ENCODE measurements at places on chromosomes 5 and 9.

GRCh38 chr9:76585487-76586389 is 126.8 kb downstream of the GCNT1 start:
- DNase-seq: no peak

DNA sequence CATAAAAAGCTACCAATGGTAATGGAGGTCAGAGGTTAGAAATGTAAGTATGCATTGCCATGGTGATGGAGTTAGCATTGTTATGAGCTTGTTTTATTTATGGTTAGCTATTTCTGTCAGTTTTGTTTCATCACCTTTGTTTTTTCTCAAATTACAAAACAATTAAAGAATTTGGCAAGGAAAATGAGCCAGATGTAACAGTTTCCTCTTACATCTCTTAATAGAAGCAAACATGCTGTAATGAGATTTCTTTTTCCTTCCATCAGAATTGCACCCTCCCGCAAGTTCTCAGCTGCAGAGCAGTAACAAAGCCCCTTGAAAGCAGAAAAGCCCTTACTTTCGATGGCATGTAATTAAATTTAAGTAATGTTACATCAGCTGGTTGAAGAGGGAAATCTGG is 233.0 kb downstream of the SGCD start:
- no peak for DNase-seq

DNA sequence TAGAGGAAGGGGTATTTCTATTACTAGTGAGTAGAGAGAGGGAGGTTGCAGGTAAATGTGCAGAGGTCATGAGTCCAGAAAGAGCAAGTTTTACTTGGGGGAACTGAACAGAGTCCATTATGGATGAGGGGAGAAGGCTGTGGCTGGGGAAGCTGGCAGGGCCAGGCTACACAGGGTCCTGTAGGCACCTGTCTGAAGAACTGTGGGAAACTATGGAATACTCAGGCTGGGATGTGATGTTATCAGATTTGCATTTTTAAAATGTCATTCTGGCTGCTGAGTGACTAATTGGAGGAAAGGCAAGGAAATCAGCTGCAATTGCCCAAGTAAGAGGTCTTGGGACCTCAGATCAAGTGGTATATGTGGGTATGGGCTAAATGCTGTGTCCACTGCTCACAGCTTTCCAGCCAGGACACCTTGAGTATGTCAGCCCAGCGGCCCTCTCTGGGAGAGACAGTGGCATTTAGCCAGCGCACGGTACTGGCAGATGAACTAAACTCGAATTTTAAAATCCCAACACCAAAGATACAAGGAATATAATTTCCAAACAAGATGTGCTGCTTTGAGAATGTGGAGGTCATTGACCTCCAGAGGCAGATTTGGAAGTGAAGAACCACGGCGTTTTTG is 49.1 kb downstream of the FGF1 start:
- no peak for DNase-seq

- DNase-seq: no peak
Measured at GRCh38 chr5:38636626-38637025, 80.2 kb upstream of the LIFR start.

- DNase-seq: no peak
Measured at GRCh38 chr5:122501089-122501435, 189.0 kb downstream of the SNCAIP start.

GRCh38 chr9:80968611-80969010 is 720.7 kb downstream of the TLE1 start:
- DNase-seq: no peak

- DNase-seq: no peak
Measured at GRCh38 chr5:94992325-94992724, 292.6 kb downstream of the MCTP1 start.

GRCh38 chr5:133480866-133481265 is 131.5 kb downstream of the FSTL4 start:
- DNase-seq: no peak

GRCh38 chr5:68194386-68194785 is 21.2 kb upstream of the PIK3R1 start:
- no peak for DNase-seq

DNA sequence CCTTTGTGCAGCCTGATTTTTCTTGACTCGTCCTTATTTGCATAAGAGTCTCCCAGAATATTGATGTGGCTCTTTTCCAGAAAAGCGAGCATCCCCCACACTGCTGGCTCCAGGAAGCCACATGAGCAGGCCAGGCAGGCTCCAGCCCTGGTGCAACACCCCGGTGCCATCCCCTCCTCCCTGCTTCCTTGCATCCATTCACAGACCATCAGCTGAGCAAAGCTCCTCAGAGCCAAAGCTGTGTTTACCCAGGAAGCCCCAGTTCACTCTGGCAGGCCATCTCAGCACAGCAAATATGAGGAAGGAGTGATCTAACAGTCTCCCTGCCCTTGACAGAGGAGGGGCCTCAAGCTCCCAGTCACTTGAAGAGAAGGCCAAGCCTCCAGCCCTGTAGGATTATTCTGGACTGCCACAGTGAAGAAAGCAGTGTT is 34.4 kb downstream of the INSYN2B start:
- DNase-seq: peak; percentile 41

DNA sequence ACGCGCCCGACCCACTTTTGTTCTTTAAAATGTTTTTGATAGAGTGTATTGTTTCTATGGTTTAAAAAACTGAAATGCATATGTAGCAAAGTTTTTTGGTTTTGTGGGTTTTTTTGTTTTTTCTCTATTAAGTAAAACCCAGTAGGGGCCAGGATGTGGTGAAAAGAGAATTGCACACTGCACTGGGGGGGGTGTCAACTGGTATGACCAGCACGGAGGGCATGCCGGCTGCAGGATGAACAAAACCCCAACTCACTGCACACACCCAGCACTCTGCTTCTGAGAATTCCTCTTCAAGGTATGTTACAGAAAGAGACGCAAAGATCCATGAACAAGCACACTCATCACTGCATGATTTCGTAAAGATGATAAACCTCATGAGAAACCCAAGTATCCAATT is 75.0 kb downstream of the STK10 start:
- DNase-seq: no peak

- no peak for DNase-seq
Measured at GRCh38 chr5:147426640-147427327, 83.1 kb downstream of the DPYSL3 start.

GRCh38 chr9:134623258-134624066 is 18.1 kb upstream of the COL5A1 start:
- DNase-seq: no peak

DNA sequence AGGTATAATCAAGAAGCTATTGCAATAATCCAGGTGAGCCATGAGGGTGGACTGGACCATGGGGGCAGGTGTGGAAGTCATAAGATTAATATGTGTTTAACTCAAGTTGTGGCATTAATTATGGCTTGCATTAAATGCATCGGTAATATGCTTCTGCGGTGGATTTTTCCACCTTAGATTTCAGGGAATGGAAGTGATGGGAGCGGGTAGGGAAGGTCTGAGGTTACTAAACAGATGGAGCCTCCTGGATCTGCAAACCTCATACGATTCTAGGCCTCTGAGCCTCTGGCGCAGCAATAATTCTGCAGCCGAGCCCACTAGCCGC is 286 bp upstream of the ZNF483 start:
- no peak for DNase-seq

- peak; percentile 13 for DNase-seq
Measured at GRCh38 chr5:1772634-1773033, 27.0 kb downstream of the MRPL36 start.

DNA sequence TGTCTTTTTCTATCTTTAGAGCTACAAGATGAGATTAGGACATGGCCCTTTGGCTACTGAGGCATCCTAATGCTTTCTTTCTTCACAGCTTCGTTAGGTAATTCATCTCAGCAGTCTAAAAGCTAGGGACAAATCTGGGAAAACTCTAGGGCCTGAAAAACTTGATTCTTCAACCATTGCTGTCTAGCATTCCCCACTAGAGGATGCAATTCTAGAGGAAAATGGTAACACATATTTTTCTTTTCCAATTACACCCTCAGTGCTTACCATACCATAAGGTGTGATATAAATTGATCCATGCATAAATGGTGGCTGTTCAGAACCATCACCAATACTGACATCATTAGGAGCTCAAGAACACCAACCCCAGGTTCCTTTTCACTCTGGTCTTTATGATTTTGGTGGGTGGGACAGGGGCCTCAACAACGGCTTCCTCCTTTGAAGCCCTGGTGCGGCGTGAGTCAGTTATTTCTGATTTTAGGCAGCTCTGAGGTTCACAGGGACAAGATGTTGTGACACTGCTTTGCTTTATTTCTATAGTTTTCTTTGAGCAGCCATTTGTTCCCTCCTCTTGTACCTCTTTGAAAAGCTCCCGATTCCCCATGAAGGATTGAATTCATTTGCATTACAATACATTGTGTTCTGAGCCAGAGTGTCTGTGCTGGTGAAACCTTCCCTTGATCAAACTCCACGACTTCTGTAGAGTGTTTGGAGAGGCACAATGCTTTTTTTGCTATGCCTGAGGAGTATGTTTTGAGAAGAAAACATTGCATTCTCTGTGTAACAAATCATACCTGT is 526.0 kb upstream of the TRPC7 start:
- DNase-seq: no peak

GRCh38 chr5:74623006-74623611 is 17.4 kb downstream of the ENC1 start:
- DNase-seq: no peak

- DNase-seq: no peak
Measured at GRCh38 chr9:73577848-73578247, 426.2 kb downstream of the ANXA1 start.

GRCh38 chr9:124078641-124079040 is 67.1 kb downstream of the LHX2 start:
- no peak for DNase-seq

DNA sequence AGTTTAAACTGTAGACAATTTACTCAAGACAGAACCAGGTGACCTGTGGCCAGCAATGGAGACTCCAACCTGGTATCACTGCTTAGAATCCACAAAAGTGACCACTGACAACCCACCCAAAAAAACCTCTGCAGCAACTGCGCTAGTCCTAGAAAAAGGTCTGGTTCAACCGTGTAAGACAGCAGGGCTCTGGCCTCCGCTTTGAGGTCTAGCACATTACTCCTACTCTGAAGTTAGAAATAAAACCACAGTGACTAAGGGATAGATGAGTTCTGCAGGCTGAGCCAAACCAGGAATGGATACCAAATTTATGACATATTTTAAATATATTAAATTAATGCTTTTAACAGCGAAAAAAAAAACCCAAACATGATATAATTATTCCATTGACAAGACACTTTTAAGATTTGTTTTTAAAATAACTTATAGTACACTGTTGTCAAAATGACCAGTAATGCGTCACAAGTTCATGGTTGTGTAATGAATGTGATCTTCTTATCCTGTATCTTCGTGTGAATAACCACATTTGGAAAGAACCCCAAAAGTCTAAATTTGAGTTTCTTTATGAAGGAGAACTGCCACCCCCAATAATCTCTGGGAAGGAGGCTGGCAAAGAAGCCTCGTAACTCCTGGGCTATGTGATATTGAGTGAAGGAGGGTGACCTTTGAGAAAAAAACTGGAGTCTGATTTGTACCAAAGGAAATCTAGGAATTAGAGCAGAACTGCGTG is 101.9 kb upstream of the SLC44A1 start:
- DNase-seq: no peak

DNA sequence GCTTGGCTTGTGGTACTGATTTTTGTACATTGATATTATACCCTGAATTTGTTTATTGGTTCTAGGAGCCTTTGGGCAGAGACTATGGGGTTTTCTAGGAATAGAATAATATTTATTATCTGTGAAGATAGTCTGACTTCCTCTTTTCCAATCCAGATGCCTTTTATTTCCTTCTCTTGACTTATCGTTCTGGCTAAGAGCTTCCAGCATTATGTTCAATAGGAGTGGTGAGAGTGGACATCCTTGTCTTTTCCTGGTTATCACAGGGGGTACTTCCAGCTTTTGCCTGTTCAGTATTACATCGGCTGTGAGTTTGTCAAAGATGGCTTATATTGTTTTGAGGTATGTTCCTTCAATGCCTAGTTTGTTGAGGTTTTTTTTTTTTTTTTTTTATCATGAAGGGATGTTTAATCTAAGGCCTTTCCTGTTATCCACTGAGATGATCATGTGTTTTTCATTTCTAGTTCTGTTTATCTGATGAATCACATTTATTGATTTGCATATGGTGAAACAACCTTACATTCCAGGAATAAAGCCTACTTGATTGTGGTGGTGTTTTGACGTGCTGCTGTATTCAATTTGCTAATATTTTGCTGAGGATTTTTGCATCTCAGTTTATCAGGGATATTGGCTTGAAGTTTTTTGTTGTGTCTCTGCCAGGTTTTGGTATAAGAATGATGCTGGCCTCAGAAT is 77.5 kb downstream of the CERT1 start:
- DNase-seq: no peak

- DNase-seq: no peak
Measured at GRCh38 chr9:100104314-100104713, 5.3 kb downstream of the INVS start.

- DNase-seq: no peak
Measured at GRCh38 chr5:132751971-132752580, 4.8 kb downstream of the CCNI2 start.

GRCh38 chr5:172640822-172641358 is at the start of gene NEURL1B:
Gene NEURL1B (plus strand): TSS chr5:172641263. CDS start chr5:172641407, 144 bp downstream.
- peak; percentile 70 for DNase-seq

DNA sequence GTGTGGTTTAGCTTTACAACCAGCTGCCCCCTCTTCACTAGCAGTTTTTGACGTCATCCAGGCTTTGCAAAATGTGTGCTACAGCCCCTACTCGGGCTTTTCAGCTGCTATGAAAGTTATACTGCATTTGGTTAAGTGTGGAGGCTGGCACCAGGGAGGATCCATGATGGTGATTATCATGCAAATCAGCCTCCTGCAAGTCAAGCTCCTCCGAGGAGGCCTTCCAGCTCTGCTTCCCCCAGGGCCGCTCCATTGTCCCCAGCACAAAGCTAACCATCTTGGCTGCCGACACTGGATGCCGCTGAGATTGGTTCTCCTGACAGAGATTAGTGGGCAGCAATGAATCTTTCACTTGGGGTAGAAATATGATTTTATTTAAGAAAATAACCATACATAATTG is 159.6 kb downstream of the NR2F1-AS1 start:
- DNase-seq: no peak

DNA sequence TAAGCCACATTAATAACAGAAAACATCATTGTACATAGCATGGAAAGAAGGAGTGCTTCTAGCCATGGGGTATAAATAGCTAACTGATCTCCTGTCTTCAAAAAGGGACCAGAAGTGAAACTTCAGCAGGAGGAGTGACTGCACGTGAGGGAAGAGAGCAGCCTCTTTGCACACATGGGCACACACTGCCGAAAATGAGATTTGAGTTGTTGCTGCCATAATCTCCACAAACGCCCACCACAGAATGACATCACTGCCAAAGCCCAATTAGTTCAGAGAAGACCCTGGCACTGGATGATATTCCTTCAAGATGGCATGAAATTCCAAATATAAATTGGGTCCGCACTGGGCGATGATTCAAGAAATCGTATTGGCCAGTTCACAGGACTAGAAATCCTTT is 238.9 kb upstream of the NR4A3 start:
- no peak for DNase-seq

DNA sequence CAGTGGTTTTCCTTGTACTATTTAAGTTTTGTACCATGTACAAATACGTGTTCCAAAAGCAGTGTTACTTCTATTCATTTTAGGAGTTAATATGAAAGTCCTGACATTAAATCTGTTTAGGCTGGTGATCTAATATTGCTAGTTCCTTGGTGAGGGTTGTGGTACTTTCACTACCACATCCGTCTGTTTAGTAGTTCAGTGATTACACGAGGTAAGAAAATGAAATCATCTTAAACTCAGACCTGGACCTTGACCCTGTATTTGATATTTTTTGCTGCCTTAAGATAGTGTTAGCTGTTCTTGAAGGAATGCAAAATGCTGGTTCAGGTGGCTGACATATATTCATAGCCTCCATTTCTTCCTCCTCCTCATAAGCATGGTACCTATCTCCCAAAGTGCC is 50.3 kb downstream of the MTAP start:
- DNase-seq: no peak

GRCh38 chr9:92655896-92656536 is 13.9 kb downstream of the IPPK start:
- no peak for DNase-seq
